ENCODE measurements at places on chromosomes 7 and 10. TPM values are rescaled to one million over a fixed set of nuclear protein-coding genes. Genes with fewer than 3 reads are reported as not detected.

The PFKP gene
- total RNA-seq, result 128 TPM

The SLC29A4 gene
- 6.9 TPM for total RNA-seq

The ADGRA1 gene
- 0.17 TPM for total RNA-seq

The VWDE gene
- 18.9 TPM for total RNA-seq

The PTPRZ1 gene
- 135 TPM for total RNA-seq

All from H1 (cell line).